ENCODE measurements at places on chromosomes 7 and 10.

DNA sequence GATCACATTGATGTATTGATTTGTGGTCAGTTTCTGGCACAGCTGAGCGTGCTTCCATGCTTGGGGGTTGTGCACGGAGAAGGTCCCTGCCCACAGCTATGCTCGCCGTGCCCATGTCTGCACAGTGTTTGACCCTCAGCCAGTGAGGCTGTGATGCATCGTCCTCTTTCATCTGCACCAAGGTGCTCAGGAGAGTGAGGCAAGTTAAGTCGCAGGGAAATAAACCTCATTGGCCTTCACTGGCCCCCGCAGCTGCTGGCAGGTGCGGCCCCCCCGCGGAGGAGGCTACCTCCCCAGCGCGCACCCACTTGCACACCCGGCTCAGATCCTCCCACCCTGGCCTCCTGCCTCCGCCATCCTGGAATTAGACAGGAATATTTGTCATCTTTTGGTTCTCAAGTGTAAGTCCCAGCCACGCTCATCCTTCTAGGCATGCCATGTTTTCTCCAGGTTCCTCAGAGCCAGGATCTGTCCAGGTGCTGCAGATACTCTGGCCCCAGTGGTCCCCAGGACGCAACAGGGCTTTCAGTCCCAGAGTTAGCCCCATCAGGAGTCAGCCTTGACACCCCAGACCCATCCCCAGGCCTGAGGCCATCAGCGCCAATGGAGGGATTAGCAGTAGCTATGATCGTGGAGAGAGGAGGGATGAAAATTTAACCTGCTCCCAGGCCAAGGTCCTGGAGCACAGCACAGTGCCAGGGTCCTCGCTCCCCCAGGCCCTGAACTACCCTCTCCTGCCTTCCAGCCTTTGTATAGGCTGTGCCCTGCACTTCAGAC is 93.7 kb downstream of the OAT start:
- DNase-seq = no peak

GRCh38 chr10:93152136-93152535 is 78.4 kb downstream of the CYP26A1 start:
- DNase-seq = no peak

- DNase-seq = no peak
These were observed 69.0 kb downstream of the CREB3L2 start for GRCh38 chr7:137932881-137933269.

- peak; percentile 30 for DNase-seq
These were observed 1250.6 kb downstream of the GATA3 start for GRCh38 chr10:9305018-9305655.

- DNase-seq = no peak
These were observed 92.2 kb upstream of the LRRC4 start for GRCh38 chr7:128123291-128124037.

GRCh38 chr10:103884681-103885139 is 29.3 kb upstream of the SH3PXD2A start:
- DNase-seq = peak; percentile 60

DNA sequence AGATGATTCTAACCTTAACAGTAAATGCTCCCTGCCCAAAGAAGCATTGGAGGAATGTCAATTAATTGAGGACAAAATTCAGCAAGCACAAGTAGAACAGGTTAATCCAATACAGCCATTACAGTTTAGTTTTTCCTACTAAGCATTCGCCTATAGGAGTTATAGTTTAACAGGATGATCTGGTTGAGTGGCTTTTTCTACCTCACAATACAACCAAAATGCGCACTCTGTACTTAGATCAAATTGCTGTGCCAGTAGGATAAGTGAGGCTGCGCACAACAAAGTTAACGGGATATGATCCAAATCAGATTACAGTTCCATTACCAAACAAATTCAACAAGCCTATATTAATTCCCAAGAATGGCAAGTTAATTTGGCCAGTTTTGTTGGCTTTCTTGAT is 117.1 kb upstream of the TRIM24 start:
- no peak for DNase-seq

GRCh38 chr7:55212838-55213237 is 152.3 kb upstream of the LANCL2 start:
- no peak for DNase-seq

DNA sequence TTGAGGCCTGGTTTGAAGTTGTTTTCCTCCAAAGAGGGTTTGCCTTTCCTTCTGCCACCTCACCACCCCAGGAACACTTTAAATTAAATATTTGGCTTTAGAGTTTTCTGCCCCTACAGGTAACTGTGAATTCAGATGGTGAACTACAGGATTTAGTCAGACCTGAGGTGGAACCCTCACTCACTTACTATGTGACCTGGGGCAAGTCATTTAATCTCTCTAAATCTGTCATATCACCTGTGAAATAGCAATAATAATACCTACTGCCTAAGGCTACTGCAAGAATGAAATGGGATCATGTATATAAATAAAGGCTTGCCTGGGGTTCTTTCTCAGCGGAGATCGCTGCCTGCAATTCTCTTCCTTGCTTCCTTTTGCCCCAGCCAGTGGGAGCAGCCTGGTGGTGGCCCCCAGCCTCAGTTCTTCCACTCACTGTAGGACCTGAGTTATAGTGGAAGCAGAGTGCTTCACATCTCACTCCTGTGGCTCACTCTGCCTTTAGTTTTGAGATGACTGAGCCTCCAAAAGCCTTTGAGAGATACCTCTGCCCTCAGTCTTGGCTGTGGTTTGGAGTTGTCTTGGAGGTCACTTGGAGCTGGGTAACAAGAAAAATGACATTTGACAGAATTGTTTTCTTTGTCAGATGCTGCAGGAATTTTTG is 6.1 kb upstream of the ANKRD2 start:
- DNase-seq = no peak

DNA sequence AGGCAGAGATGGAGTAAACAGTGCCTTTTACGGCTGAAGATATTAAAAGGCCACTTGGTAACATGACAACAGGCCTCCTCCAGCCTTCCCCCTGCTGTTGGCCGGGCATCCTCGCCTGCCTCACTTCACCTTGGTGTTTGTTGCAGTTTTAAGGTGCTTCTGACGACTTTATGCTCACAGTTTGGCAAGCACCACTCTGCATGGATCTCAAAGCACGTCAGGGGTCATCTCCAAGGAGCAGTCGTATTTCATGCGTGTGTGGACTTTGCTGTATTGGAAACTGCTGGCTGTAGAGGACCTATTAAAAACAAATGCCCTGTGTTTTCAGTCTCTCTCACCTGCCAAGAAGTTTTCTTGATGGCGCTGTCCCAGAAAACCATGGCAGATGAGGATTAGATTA is 483.1 kb downstream of the RPS24 start:
- no peak for DNase-seq

DNA sequence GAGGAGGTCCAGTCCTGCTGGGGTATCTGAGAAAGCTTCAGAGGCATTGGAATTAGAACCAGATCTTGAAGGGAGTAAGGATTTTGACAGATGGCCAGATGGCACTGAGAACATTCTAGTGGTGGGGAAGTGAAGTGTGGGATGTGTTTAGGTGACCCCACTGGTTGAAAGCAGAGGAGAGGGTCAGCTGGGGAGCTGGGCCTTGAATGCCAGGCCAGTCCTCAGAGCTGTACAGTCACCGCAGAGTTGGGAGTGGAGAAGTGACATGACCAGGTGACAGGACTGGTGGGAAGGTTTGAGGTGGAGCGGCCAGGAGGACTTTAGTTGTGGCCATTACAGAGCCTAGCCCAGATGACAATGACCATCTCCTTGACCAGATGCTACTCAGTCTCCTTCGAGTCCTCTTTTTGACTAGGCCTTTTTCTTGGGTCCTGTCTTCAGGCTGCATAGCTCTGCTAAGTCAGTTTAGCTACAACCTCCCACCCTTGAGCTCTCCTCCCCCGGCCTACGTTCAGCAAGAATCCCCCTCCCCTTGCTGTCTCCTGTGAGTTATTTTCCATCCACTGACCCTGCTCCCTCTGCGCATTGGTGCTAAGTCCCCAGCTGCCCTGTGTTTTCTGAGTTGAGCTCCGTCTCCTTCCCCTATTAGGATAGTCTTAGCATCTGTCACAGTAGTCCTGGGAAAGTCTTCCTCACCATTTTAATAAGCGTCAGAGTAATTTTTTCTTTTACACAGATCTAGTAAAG is 56.3 kb downstream of the CCNY start:
- DNase-seq = no peak

GRCh38 chr7:17665029-17665428 is 275.3 kb downstream of the SNX13 start:
- no peak for DNase-seq

DNA sequence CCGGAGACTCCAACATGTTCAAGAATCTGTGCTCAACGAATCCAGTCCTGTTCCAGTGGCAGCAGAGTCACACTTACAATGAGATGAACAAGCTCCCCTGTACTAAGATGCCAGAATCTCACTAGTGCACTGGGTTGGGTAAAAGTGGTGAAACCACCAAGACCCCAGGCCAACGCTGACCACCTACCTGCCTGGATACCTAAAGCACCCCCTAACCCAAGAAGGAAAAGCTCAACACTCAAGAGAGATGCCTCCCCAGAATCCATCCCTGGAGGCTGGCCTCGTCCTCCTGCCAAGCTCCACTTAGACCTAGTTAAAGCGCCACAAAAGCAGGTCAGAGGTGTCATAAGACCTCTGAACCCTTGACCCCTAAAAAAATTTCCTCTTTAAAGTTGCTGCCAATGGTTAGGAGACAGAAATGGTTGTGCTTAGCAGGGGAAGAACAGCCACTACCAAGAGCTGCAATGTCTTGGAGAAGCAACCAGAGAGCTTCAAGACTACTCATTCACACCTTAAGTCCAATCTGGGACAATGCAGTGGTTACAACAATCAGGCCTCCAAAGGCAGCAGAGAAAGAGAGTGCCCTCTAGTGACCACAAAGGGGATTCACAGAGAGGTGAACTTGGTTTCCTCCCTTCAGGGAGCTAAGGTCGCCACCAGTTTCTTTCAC is 94.6 kb upstream of the MACROH2A2 start:
- peak; percentile 51 for DNase-seq

DNA sequence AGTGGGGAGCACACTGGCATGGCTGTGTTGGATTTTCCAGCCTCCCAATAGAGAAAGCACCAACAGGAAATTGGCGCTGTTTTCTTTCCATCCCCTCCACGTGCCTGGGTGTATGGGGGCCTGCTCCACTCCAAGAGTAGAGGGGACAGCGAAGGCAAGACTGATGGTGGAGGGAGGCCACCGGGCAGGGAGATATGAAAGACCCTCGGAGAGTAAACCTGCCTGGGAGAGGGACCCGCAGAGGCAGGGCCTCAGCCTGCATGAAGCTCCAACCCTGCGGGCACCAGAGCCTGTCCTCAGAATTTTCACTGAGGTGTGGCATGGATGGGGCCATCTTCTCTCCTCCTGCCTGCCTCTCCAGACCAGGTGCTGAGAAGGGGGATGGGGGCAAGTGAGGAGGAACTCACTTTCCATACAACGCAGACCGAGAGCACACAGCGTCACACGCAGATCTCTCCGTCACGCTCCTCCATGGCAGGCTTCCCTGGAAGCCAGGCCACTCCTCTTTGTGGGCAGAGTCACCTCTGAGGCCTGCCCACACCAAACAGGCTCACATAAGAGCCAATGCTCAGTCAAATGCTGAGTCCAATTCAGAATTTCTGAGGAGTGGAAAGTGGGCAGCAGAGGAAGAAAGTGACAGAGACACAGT is 18.8 kb downstream of the ANXA11 start:
- DNase-seq = no peak

- DNase-seq = no peak
These were observed 44.0 kb downstream of the LDB3 start for GRCh38 chr10:86712317-86712707.

DNA sequence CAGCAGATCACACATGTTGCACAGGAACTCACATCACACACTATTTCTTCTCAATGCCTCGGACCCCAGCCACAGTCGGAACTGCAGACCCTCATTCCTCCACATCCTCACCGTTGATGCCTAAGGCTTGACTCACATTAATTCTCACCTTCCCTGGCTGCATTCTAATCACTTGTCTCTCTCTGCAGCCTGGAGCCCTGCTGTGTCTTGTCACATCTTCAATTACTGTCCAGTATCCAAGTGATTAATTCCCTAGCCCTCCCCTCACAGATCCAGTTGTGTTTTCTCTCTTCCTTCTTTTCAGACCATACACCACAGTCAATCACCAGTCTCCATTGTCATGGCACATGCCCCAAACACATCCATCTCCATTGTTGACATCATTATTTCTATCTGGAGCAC is 592.4 kb upstream of the IGFBP3 start:
- DNase-seq = no peak

- DNase-seq = no peak
These were observed 13.7 kb upstream of the CDCA7L start for GRCh38 chr7:21959387-21959776.

GRCh38 chr10:110426294-110427181 is 71.2 kb upstream of the DUSP5 start:
- DNase-seq = no peak

- no peak for DNase-seq
These were observed 462.5 kb downstream of the TNS3 start for GRCh38 chr7:47119261-47119865.

DNA sequence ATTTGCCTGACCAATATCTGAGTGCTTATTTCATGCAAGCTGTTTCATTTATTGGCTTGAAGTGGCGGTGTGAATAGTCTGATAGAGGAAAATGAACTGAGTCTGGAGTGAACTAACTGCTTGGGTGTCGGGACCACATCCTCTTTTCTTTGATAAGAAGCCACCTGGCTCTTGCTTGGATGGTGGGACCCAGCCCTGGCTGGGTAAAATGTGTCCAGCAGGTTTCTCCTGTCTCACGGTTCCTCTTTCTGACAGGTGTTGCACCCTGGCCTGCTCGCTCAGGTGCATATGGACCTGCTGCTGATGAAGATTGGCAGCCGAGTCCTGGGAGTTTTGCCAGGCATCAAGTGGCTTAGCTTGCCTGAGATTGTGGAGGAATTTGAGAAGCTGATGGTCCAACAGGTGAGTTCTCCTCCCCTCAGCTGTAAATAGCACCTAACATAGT is 1.6 kb downstream of the ADCK2 start:
- no peak for DNase-seq

Data from Jurkat, Clone E6-1 (cell line).